ENCODE measurements at places on chromosomes 2 and 18. TPM values are rescaled to one million over a fixed set of nuclear protein-coding genes. Genes with fewer than 3 reads are reported as not detected.

DNA sequence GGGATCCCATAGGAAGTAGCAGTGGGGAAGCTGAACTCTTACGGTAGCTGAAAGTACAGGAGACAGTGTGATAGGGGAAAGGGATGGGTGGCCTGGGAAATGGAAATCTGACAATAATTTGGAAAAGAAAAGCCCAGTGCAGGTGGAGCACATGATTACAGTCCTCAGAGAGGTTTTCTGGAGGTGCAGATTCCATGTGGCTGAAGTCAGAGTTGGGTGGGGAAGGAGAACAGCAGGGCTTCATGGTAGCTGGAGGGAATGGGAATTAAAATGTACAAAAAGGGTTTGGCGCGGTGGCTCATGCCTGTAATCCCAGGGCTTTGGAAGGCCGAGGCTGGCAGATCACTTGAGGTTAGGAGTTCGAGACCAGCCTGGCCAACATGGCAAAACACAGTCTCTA, 12.2 kb downstream of the HRH4 start:
- DNase-seq = no peak

GRCh38 chr2:182545420-182546167, 118.8 kb upstream of the PDE1A start:
- no peak for DNase-seq

DNA sequence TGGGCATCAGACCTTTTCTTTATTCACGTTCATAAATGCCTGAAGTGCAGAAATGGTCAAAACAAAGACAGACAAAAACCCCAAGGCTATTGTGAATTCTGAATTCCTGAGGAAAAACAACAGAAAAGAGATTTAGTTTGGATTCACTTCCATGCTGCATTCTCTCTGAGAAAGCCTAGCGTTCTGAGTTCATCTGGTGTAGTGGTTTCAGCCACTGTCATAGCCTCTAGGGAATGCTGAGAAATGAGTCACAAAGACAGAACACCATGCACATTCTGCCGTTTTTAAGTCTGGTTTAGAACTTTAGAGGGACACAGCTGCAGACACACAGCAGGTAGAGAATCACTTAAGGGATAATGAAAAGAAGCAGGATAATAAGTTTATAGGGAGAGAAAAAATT, 93.8 kb downstream of the LRP1B start:
- no peak for DNase-seq

DNA sequence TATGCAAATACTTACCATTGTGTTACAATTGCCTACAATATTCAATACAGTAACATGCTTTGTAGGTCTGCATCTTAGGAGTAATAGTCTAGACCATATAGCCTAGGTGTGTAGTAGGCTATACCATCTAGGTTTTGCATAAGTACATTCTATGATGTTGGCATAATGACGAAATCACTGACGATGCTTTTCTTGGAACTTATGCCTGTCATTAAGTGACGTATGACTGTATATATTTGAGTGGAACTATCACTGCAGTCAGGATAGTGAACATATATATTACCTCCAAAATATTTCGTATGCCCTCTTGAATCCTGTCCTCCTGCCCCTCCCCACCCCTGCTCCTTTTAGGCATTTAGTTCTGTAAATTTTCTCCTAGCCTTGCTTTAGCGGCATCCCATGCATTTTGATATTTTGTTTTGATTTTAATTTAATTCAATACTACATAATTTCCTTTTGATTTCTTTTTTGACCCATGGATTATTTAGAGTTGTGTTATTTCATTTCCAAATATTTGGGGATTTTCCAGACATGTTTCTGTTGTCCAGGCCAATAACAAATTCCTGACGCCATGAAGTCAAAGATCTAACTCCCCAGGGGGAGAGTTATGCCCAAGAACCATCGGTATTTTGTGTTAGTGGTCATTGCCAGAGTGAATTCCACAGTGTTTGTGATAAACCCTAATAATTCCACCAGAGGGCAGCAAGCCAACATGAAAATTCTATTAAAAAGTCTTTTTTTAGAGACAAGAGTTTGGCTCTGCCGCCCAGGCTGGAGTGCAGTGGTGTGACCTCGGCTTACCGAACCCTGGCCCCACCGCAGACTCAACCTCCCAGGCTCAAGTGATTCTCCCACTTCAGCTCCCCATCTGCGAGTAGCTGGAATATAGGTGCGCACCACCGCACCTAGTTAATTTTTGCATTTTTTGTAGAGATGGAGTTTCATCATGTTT, 24.2 kb upstream of the CASP8 start:
- peak; percentile 86 for DNase-seq

DNA sequence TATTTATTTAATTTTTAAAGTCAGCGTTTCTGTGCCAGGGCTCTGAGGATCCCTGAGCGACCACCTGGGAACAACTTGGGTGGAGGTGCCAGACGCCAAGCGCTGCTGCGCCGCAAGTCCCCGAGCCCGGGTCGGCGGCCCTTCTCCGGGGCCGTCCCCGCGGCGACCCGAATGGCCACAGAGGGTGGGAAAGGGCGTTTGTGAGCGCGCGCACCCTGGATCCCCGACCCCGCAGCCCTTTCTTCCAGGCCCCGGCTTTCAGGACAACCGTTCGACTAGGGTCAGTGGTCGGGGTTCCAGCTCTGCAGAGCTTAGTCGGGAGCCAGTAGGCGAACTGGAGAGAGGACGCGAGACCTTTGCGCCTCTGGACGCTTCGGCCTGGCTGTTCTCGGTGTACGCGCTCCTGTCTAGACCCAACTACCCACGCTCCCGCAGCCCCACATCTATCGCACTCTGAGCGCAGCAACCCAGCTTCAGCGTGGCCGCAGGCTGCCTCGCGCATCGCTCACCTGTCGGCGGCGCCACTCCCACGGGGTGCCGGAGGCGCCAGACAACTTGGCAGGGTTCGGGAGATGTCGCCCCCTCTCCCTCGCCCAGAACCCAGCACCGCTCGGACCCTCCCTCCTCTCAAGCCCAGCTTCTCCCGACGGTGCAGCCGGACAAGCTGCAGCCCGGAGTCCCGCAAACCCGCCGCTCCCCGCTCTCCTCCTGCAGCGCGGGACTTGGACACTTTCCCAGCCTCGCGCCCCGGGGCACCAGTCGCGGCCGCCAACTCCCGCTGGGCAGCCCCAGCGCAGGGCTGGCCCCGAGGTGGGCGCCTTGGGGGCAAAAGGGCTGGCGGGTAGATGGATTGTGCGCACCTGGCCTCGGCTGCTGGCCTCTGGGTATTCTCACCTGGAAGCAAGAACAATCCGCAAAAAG, 758 bp downstream of the LYPD1 start:
- no peak for DNase-seq

DNA sequence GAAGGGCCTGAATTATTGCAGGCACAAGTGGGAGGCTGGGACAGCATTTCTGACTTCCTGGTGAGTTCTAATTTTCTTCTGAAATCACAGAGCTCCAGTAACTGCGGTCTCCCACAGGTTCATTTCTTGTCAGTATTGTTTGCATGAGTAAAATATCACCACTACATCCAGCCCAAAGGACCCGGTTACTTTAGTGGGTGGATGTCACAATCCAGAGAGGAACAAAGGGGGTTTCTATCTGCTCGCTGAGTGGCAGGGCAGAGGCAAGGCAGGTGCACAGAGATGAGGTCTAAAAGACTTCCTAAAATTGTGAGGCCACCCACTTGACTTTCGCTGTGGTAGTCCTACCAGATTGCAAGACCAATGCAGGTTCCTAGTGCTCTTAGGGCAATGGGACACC, 800.4 kb upstream of the ID2 start:
- no peak for DNase-seq

Gene NTSR2
- total RNA-seq = not detected

DNA sequence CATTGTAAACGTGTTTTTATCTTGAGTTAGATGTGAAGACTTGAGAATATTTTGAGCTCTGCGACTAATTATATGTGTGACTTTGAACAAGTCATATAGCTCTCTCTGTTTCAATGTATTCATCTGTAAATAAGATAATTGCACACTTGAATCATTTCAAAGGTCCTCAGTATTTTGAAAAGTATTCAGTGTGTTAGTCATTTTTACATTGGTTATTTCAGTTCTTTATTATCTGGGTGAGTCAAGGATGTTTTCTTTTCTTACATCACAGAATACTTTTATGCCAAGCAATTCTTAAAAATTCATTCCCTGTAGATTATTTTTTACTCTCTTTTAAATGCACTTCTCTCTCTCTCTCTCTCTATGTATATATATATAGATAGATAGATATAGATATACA, 1098.0 kb upstream of the ZEB2 start:
- DNase-seq = no peak

DNA sequence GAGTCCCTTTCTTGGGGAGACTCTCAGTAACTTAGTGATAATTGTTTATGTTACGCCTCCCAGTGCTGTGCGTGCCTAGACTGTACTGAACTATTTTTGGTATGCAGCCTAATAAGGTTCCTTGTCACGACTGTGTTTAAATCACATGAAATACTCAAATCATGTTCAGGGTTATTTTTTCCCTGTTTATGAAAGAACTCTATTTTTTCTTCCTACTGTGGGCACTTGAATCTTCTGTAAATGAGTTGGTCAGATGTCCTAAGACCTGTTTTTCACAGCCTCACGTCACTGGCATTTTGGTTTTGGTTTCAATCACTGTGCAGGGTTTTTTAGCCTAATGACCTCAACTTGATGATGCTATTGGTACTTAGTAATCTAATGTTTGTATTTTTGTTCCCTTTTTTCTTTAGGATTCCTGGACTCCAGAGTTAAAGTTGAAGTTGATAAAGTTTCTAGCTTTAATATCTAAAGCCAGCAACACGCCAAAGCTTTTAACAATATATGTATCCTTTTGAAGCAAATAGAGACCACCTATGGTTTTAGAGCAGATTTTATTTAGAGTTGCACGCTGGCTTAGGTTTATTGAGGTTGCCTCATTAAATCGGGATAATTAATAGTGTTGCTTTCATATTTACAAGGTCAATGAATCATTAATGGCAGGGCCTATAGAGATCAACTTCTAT, 24.0 kb downstream of the ARMC9 start:
- peak; percentile 83 for DNase-seq

Gene SATB2
- total RNA-seq = 9.9 TPM

DNA sequence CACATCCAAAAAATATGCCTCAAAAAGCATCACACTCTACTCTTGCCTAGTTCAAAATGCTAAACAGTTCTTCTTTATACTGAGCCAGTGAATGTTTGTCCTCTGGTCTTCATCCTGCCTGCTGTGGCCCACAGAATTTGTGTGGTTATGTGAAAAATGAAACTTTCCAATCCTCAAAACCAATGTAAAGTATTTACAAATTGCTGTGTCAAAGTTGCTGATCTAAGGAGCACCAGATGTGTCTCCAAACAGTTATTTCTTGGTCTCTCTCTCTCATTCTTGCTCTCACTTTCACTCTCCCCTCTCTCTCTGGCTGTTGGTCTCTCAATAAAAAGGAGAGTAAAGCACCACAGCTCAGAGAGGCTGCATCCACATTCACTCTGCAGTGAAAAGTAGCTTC, 23.0 kb downstream of the EPHA4 start:
- peak; percentile 16 for DNase-seq

Gene SERPINB13
- total RNA-seq = not detected

Gene EPG5
- 33.3 TPM for total RNA-seq

Gene MALL
- total RNA-seq = 0.16 TPM

- DNase-seq = no peak
These were observed at the start of gene GCKR for GRCh38 chr2:27496357-27497287. Gene GCKR (plus strand): TSS chr2:27496839. CDS start chr2:27496905, 66 bp downstream.

Gene NEURL3
- total RNA-seq = not detected

Gene GPR35
- total RNA-seq = 1.7 TPM

GRCh38 chr2:154361276-154361675, 337.2 kb upstream of the KCNJ3 start:
- no peak for DNase-seq

Gene TMEM131
- 27.2 TPM for total RNA-seq

- peak; percentile 84 for DNase-seq
These were observed 3.9 kb upstream of the PSMD1 start for GRCh38 chr2:231052494-231053451.

Gene ABCG8
- total RNA-seq = not detected

DNA sequence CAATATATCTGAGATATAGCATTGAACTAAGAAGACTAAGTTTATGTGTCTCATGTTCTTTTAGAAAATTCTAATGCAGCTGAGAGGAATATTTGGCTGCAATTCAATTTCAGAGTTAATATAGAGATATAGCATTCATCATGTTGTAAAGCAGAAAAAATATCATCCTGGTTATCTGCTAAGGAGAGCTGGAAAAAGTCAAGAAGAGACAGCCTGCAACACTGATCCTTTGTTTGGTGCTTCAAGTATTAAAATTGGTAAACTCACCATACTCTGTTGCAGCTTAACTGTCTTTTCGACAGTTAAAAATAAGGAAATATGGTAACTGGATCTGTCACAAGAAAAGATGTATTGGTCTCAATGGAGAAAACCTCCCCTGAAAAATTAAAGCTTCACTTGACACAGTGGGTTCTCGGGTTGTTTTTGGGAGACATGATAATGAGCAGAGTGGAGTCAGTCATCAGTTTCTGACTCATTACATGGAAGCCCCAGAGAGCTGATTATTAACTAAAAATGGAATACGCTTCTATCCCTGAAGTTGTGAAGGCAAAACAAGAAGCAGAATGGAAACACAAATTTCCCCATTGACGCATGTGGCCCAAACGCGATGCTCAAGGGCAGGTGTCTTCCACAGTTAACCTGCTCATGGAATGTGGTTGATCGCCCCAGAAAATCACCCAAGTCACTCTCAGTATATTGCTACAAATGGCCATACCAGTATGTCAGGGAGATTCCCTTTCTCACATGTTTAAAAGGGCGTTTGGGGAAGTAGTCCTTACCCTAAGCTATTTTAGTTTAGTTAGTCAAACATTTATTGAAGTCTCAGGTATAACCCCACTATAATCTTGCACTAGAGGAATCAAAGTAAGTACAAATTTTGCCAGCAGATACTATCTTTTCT, 8.2 kb downstream of the BCL2 start:
- no peak for DNase-seq

GRCh38 chr2:140589696-140590095, 1541.1 kb downstream of the LRP1B start:
- DNase-seq = no peak

- no peak for DNase-seq
These were observed 28.9 kb upstream of the ARHGEF4 start for GRCh38 chr2:130807659-130808385.

Gene DNAJC5G
- not detected for total RNA-seq

GRCh38 chr2:207619764-207620203, 5.4 kb downstream of the METTL21A start:
- DNase-seq = no peak

Gene CNTNAP5
- not detected for total RNA-seq

DNA sequence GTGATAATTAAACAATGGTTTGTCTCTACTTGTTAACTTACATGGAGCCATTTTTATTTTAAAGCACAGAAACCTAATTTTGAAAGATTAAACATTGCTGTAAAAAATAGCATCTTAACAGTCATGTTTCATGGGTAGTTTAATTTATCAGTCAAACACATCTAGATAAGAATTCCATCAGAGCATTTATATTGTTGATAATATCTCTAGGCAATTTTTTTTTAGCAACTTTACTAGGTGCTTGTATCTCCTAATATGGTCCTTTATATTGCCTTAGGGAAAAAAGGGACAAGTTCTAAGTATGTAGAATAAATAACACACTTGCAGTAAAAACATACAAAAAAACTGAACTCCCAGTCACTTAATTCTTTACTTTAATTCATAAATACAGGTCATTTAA, 863 bp downstream of the CSRNP3 start:
- DNase-seq = no peak

- peak; percentile 7 for DNase-seq
These were observed 922.5 kb downstream of the SUCLG1 start for GRCh38 chr2:83536556-83536955.

GRCh38 chr18:32730620-32731091, 42.2 kb downstream of the KLHL14 start:
- peak; percentile 32 for DNase-seq

- no peak for DNase-seq
These were observed 1245.1 kb upstream of the LRRTM1 start for GRCh38 chr2:81549646-81550045.

- no peak for DNase-seq
These were observed 736.2 kb upstream of the GCFC2 start for GRCh38 chr2:76446872-76447271.

All from myocyte (in vitro differentiated cells).